ENCODE measurements at places on chromosomes 5 and 9.

- peak; percentile 75 for DNase-seq
Observed at GRCh38 chr5:107812570-107813141, 141.9 kb upstream of the EFNA5 start.

- DNase-seq: no peak
Observed at GRCh38 chr9:138111607-138112006, 234.0 kb downstream of the CACNA1B start.

- DNase-seq: no peak
Observed at GRCh38 chr5:130710596-130710995, 454.5 kb downstream of the HINT1 start.

- DNase-seq: no peak
Observed at GRCh38 chr9:28378231-28378630, 805.0 kb upstream of the C9orf72 start.

DNA sequence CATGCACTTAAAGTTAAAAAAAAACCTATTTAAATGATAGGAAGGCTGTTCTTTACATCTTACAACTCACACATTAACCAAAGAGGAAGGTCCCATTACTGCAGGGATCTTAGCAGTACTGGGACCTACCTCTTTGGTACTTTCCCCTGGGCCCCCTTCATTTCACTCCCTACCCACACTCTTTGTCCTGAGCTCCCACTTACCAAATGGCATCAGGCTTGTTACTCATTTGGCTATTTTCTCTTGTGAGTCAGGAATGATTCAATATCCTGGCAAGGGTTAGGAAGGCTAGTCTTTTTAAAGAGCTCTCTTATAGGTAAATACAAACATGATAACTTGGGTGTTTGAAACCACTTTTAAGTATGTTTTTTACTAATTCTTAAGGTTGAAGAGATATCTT is 117.4 kb upstream of the ELL2 start:
- no peak for DNase-seq

DNA sequence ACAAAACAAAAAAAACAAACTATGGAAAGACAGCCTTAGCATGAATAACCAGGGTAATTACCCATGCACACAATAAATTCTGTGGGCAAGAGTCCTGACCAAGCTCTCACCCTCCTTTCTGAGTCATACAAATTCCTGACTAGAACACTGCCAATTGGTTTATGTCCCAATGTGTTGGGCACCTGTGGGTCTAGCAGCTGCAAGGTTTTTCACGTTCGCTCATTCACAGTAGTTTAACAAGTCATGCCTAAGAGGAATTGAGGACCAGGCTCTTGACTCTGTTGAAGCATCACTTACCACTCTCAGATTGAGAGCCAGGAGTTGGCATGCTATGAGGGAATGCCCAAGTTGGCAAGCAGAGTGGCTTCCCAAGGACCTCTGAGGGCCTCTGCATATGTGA is 205.5 kb upstream of the SLC24A2 start:
- DNase-seq: no peak

GRCh38 chr5:14129123-14129522 is 14.0 kb upstream of the TRIO start:
- DNase-seq: no peak

GRCh38 chr9:133539991-133540697 is 5.6 kb downstream of the ADAMTSL2 start:
- DNase-seq: peak; percentile 75

Measured in MV-4-11 (cell line).